Right lobe of liver (tissue), 6 donors: ENCODE measurements at places on chromosomes 5 and 9.
A peak's percentile ranks its signal among the peaks of the same experiment; 100 is the strongest.

DNA sequence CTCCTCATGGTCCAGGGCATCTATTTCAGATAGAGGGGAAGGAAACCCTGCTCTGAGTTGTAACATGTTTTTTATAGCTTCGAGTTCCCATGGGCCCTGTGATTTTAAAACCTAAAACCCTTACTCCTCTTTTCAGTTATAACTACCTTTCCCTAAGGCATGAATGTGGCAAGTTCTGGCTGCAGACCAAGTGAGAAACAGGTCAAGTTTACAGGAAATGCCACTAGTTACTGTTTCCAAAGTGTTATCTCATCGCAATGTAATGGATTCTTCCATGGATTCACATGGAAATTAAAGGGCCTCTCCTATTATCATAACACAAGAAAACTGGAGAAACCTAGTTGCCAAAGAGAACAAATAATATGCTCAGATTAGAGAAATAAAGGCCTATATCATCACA, 574.5 kb upstream of the GRAMD2B start:
- H3K27me3 ChIP-seq: no peaks in the 10 kb centered on the region
- H3K36me3 ChIP-seq: no peaks in the 10 kb centered on the region
- no peak overlapping the region for H3K27ac ChIP-seq
- no peak for DNase-seq
- no peaks in the 10 kb centered on the region for H3K4me1 ChIP-seq

GRCh38 chr9:104177676-104178075, 83.6 kb downstream of the SMC2 start:
- DNase-seq: no peak
- no peak overlapping the region for H3K27ac ChIP-seq
- H3K36me3 ChIP-seq: no peaks in the 10 kb centered on the region
- H3K4me1 ChIP-seq: no peaks in the 10 kb centered on the region

- H3K27me3 ChIP-seq: no peaks in the 10 kb centered on the region
- no peak overlapping the region for H3K27ac ChIP-seq
- no peak for DNase-seq
- H3K36me3 ChIP-seq: no peaks in the 10 kb centered on the region
These were observed 135.6 kb downstream of the NTRK2 start for GRCh38 chr9:84804951-84805694.

GRCh38 chr5:143733665-143734455, 78.1 kb upstream of the HMHB1 start:
- H3K27me3 ChIP-seq: no peaks in the 10 kb centered on the region
- DNase-seq: no peak

GRCh38 chr5:142639455-142639854, 46.4 kb downstream of the FGF1 start:
- no peaks in the 10 kb centered on the region for H3K27me3 ChIP-seq
- H3K27ac ChIP-seq: no peak overlapping the region
- H3K4me1 ChIP-seq: no peaks in the 10 kb centered on the region
- H3K4me3 ChIP-seq: no peak overlapping the region
- no peaks in the 10 kb centered on the region for H3K36me3 ChIP-seq

DNA sequence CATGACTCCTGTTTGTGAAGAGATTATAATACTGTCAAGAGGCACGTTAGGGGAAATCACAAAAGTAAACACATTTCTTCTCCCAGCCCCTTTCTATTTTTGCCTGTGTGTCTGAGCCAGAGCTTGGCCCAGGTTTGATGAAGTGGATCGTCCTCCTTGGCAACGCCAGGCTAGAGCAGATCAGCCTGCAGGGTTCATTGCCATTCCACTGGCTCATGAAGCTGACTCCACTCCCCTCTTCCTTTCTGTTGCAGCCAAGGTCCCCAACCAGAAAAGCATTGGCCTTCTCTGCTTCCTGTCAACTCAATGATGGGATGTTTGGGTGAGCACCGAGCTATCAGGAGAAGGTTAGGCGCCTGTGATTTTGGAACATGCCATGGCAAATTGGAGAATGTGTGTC, 3.3 kb downstream of the ADRB2 start:
- peaks cover 57% of the 10 kb centered on the region for H3K4me1 ChIP-seq
- peak overlapping the region; percentile 50 for H3K27ac ChIP-seq
- no peaks in the 10 kb centered on the region for H3K27me3 ChIP-seq
- H3K4me3 ChIP-seq: peak overlapping the region; percentile 55
- no peak for DNase-seq

- DNase-seq: peak; percentile 52
- peaks cover 36% of the 10 kb centered on the region for H3K4me1 ChIP-seq
These were observed 8.7 kb downstream of the HNRNPAB start for GRCh38 chr5:178213003-178213461.

DNA sequence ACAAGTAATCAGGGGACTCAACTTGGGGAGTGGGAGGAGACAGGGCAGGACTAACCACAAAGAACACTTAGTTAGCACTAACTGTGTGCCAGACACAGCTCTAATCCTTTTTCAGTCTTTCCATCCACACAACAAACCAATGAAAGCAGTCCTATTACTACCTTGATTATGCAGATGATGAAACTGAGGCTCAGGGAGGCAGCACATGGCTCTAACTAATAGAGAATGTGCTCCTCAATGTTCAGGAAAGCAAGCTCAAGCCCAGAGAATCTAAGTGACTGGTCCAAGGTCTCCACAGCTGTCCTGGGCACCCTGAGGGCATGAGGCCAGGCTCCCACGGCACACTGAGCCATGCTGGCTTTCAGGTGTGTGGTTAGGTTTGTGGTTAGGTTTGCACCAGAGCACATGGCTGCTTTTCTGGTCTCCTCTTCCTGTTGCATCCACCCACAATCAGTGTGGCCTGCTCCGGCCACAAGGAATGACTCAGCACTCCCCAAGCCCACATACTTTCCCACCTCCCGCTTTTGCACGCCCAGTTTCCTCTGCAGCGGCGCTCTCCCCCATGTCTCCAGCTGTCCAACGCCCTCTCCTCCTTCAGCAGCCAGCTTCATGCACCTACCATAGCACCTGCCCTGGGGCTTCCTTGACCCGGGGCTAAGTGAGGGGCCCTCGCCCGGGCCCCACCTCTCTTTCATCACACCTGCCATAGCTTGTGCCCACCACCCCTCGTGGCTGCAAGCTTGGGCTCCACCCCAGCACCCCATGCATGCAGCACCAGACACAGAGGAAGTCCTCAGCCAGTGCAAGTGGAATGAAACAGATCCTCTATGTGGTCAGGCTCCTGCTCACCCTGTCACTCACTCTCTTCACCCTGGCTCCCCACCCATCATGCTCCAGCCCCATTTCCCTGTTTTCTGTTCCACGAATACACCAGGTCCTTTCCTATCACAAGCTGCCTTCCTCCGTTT, 133.1 kb downstream of the GABBR2 start:
- DNase-seq: no peak
- no peaks in the 10 kb centered on the region for H3K36me3 ChIP-seq
- H3K4me1 ChIP-seq: peaks cover 25% of the 10 kb centered on the region
- H3K27ac ChIP-seq: no peak overlapping the region
- H3K4me3 ChIP-seq: no peak overlapping the region

- no peak overlapping the region for H3K27ac ChIP-seq
- H3K4me3 ChIP-seq: no peak overlapping the region
- DNase-seq: no peak
These were observed 53.9 kb downstream of the TTLL11 start for GRCh38 chr9:122039234-122039633.

DNA sequence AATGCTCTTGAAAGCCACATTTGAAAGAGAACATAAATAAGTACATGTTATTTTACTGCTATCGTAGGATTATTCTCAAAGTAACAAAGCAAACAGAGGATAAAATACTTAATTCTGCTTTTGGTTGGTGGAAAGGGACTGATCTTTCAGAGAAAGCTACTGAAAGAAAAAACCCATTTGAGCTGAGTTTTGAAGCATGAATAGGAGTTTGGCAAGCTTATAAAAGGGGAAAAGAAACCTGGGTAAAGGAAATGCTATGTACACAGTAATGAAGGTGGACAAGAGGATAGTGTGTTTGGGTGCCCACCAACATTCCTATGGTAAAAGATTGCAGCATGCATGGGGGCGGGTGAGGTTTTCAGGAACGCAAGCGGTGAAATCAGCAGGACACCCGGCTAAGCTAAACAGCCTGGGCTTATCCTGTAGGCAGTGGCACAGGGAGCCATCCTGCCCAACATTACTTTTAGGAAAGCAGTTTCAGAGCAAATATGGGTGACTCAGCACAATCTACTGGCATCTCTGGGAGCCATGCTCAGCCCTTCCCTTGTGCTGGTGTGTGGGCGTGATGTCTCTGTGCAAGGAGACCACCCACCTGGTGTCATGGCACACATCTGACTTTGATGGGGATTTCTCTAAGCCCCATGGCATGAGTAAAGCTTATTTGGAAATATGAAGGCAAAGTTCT, 673.9 kb upstream of the KLF4 start:
- no peak overlapping the region for H3K4me3 ChIP-seq
- H3K36me3 ChIP-seq: no peaks in the 10 kb centered on the region
- H3K4me1 ChIP-seq: no peaks in the 10 kb centered on the region
- DNase-seq: no peak

DNA sequence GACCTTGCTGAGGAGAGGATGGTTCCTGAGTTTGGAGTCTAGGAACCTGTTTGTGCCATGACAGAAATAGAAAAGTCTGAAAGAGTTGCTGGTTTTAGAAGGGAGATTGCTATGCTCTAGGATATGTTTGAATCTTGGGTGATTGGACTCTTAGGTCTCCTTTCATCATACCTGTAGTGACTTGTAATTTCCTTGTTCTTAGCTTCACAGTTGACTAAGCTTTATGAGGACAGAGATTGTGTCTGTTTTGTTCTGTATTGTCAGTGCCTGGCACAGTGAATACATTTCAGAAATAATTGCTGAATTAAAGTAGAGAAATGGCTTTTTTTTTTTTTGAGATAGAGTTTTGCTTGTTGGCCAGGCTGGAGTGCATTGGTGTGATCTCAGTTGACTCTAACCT, 31.5 kb downstream of the GAPVD1 start:
- no peak overlapping the region for H3K27ac ChIP-seq
- no peaks in the 10 kb centered on the region for H3K27me3 ChIP-seq
- peaks cover 16% of the 10 kb centered on the region for H3K4me1 ChIP-seq
- peaks cover 2% of the 10 kb centered on the region for H3K36me3 ChIP-seq
